ENCODE measurements at places on chromosomes 4 and X.

GRCh38 chr4:122689972-122690371, 42.5 kb upstream of the BBS12 start:
- no peak for DNase-seq

DNA sequence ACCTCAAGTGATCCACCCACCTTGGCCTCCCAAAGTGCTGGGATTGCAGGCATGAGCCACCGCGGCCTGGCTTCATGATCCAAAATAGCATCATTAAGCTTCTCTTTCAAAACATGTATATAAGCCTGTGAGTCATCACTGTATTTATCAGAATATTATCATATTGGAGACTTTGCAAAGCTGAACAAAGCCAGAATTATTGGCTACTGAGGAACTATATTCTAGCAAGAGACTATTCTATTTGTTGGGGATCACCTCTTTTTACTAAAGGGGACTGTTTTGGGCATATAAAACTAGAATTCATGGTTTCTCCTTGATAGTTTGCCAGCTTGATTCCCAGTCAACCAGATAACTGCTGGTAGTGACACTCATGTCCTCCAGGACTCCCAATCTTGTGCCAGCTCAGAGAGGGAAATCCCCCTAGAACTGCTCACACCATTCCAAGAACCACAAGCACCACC, 40.1 kb downstream of the TET2 start:
- no peak for DNase-seq

DNA sequence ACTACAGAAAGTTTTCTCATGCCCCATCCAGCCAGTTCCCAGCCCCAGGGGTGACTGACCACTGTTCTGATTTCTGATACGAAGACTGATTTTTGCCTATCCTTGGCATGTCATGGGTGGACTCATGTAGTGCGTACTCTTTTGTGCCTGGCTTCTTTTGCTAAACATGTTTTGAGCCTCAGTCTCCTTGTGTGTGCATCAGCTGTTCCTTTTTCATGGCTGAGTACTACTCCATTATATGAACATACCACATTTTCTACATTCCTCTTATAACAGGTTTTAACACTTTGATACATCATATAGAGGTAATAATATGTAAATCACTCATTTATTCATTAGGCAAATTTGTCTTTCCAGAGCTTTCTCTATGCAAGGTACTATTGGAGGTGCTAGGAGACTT, 126.7 kb downstream of the ANAPC4 start:
- DNase-seq, result no peak

- DNase-seq, result no peak
Measured at GRCh38 chr4:186058253-186058979, 10.5 kb upstream of the TLR3 start.

DNA sequence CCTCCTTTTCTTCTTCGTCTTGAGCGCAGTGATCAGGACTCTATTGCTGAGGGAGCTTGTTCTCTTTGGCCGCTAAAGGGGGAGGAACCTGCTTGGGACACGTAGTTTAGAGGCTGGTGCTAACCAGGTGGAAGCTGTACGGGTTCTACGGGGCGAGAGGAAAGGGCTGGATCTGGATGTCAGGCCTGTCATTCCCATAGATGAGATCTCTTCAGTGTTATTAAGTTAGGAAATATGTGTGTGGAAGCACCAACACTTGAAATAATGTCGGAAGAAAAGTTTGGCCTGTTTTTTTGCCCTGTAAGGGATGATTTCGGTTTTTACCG, 643 bp downstream of the SRP72 start:
- DNase-seq, result no peak

DNA sequence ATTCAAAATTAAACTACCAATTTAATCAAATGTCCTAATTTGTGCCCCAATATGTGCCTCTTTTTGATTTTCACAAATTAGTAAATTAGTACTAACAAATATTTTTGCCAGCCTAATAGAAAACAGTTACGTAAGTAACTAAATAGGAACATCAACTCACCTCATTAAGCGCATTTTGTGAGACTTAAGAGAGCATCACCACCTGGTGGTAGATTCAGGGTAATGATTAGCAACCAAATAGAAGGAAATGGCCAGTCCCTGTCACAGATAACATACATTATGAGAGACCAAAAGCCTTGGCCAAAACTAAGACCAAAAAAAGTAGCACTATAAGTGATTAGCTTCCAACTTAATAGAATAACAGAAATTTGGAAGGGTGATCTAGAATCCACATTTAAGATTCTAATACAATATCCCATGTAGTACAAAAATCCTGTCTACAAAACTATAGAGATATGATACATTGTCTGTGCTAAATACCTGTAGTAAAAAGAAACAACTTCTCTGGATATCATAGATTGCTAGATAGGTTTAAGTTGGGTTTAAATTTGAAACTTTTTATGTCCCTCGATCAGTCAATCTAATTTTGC, 46.7 kb downstream of the C4orf46 start:
- DNase-seq, result no peak

- no peak for DNase-seq
Measured at GRCh38 chr4:101224358-101225218, 122.7 kb downstream of the PPP3CA start.

- no peak for DNase-seq
Measured at GRCh38 chr4:76301068-76301774, 5.3 kb upstream of the STBD1 start.

- no peak for DNase-seq
Measured at GRCh38 chr4:141311246-141312204, 90.8 kb downstream of the ZNF330 start.

DNA sequence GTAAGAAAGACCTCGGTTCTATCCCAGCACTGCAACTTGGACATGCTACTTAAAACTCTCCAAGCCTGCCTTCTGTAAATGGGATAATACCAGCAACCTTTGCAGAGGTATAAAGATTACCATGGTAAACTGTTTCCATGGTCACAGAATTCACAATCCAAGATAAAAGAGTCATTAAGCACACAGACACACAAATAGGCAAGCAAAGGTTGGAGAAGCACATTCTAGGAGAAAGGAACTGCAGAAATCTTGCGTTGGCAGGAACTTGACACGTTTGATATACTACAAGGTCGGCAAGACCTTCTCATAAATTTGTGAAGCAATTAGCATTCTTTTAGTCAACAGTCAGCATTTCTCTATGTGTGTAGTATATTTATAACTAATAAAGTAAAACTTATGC, 12.3 kb upstream of the CHRNA9 start:
- no peak for DNase-seq

Data from activated T-helper 1 cell treated with Interleukin-2 at 50 U/mL for 16 hours (primary cell).